CD8-positive, alpha-beta memory T cell (primary cell): ENCODE measurements at places on chromosomes 7 and 10. TPM values are rescaled to one million over a fixed set of nuclear protein-coding genes. Genes with fewer than 3 reads are reported as not detected.

Gene SGPL1
- total RNA-seq, result 64.3 TPM

DNA sequence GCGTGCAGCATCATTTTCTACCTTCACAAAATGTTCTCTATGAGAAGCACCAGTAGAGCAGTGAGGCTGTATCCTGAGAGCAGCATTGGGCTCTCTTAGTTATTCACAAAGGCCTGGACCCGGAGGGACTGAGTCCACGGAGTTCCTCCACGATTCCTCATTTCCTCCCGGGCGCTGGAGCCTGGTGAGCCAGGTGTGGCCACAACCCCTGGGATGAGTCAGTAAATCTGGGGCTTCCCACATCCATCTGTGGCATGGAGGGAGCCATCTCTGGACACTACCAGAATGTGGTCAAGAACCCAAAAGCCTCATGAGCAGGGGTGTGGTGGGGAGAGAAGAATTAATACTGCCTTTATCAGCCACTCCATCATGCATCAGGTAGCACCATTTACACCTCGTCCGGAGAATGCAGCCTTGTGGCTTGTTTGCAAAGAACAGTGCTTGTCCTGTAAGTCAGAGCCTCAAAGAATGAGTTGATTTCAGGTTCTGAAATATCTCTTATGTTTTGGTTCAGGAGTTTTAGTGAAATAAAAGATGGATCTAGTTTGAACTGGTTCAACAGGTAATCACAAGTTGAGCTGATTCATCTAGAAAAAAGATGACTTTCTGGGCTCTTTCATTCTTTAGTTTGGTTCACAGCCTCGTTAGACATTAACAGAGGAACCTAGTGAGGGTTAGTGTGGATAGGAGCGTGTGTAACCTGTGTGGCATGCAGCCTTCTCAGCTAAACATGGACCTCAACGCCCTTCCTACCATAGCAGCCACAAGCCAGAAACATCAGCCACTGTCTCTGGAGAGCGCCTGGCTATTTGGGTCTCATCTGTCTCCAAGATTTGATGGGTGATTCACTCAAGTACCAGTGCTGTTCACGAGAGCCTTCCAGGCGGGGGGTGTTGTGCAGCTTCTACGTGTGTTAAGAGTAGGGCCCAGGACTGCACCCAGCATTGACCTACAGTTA is 95.2 kb downstream of the WDR37 start:
- no peak overlapping the region for H3K4me3 ChIP-seq
- H3K27ac ChIP-seq, result no peak overlapping the region
- no peaks in the 10 kb centered on the region for H3K4me1 ChIP-seq
- H3K27me3 ChIP-seq, result no peaks in the 10 kb centered on the region

DNA sequence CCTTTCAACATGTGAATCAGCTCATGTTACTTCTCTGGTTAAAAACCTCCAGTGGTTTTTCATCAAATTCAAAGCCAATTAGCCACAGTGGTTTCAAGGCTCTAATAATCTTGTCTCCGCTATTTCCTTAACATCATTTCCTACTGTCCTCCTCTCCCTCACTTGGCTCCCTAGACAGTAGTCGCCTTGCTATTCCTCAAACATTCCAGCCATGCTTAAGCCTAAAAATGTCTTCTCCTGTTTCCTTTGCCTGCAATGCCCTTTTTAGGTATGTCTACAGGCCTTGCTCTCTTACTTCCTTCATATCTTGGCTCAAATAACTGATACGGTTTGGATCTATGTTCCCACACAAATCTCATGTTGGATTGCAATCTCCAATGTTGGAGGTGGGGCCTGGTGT is 779.4 kb upstream of the LRRN3 start:
- no peaks in the 10 kb centered on the region for H3K27me3 ChIP-seq
- DNase-seq, result no peak
- H3K36me3 ChIP-seq, result no peaks in the 10 kb centered on the region
- no peak overlapping the region for H3K27ac ChIP-seq
- H3K4me1 ChIP-seq, result no peaks in the 10 kb centered on the region

Gene TSPAN12
- not detected for total RNA-seq

Gene MYO1G
- 363 TPM for total RNA-seq

- H3K27ac ChIP-seq, result no peak overlapping the region
- no peak overlapping the region for H3K4me3 ChIP-seq
- H3K36me3 ChIP-seq, result no peaks in the 10 kb centered on the region
- H3K4me1 ChIP-seq, result peaks cover 14% of the 10 kb centered on the region
- no peak for DNase-seq
Measured at GRCh38 chr7:22730066-22730710, 3.2 kb downstream of the IL6 start.

DNA sequence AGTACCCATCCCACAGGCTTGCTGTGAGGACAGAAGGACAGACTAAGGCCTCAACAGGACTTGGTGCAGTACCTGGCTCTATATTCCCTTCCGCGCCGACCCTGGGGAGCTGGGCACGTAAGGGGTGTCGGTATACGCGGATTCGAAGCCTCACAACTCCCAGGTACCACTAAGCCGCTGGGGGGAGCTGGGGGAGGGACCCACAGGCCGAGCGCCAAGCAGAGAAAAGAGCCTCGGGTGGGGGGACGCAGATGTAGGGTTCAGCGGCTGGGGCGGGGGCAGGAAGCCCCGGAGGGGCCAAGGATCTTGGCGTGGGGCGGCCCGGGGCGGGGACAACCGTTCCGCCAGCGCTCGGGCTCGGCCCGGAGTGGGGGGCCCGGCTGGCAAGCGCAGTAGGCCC is 126.4 kb upstream of the ZNF746 start:
- H3K4me1 ChIP-seq, result peaks cover 32% of the 10 kb centered on the region
- peaks cover 23% of the 10 kb centered on the region for H3K36me3 ChIP-seq
- DNase-seq, result peak; percentile 20
- no peaks in the 10 kb centered on the region for H3K27me3 ChIP-seq
- peak overlapping the region; percentile 83 for H3K4me3 ChIP-seq

Gene LLCFC1
- total RNA-seq, result not detected

- H3K36me3 ChIP-seq, result no peaks in the 10 kb centered on the region
- no peak overlapping the region for H3K4me3 ChIP-seq
- peaks cover 8% of the 10 kb centered on the region for H3K27me3 ChIP-seq
- no peak overlapping the region for H3K27ac ChIP-seq
- no peaks in the 10 kb centered on the region for H3K4me1 ChIP-seq
Measured at GRCh38 chr10:75276069-75276872, 40.5 kb upstream of the COMTD1 start.

GRCh38 chr10:7484456-7485243 is 73.8 kb upstream of the SFMBT2 start:
- H3K4me3 ChIP-seq, result peak overlapping the region; percentile 57
- peak overlapping the region; percentile 52 for H3K27ac ChIP-seq
- peaks cover 83% of the 10 kb centered on the region for H3K4me1 ChIP-seq
- H3K36me3 ChIP-seq, result no peaks in the 10 kb centered on the region
- H3K27me3 ChIP-seq, result no peaks in the 10 kb centered on the region
- DNase-seq, result peak; percentile 77

DNA sequence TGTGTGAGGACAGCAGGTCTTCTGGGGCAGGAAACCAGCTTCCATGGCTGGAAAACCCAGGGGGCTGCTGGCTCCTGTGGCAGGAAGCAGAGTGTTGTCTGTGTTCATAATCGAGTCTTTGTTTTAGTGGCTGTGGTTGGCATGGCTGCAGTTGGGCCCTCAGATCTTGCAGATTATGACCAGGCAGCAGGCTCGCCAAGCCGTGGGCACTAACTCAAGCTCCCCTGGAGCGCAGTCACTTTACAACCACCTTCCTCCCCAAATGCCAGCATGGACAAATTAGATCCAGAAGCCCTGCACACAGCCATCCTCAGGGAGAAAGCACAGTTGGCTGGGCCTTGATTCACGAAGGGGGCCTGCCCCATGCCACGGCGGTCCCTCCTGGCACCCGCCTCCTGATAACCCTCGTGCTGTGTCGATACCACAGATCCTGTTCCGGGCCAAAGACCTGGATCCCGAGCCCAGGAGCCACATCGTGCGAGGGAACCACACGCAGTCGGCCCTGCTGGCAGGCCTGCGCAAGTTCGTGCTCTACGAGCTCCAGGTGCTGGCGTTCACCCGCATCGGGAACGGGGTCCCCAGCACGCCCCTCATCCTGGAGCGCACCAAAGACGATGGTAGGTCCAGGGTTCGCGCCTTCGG is 552.5 kb upstream of the FOXK1 start:
- H3K4me1 ChIP-seq, result no peaks in the 10 kb centered on the region
- H3K27ac ChIP-seq, result no peak overlapping the region
- H3K4me3 ChIP-seq, result no peak overlapping the region
- no peaks in the 10 kb centered on the region for H3K36me3 ChIP-seq

Gene GAD2
- total RNA-seq, result not detected

GRCh38 chr7:150356265-150356897 is 12.2 kb upstream of the REPIN1 start:
- no peaks in the 10 kb centered on the region for H3K36me3 ChIP-seq
- H3K27me3 ChIP-seq, result no peaks in the 10 kb centered on the region
- peaks cover 27% of the 10 kb centered on the region for H3K4me1 ChIP-seq
- peak; percentile 45 for DNase-seq

- H3K27ac ChIP-seq, result peak overlapping the region; percentile 79
- peak overlapping the region; percentile 77 for H3K4me3 ChIP-seq
- H3K27me3 ChIP-seq, result no peaks in the 10 kb centered on the region
- DNase-seq, result no peak
- peaks cover 56% of the 10 kb centered on the region for H3K4me1 ChIP-seq
- peaks cover 13% of the 10 kb centered on the region for H3K36me3 ChIP-seq
Measured at GRCh38 chr7:150716939-150717338, 526 bp downstream of the GIMAP1 start.

GRCh38 chr10:5390607-5391205 is 13.9 kb downstream of the TUBAL3 start:
- H3K4me3 ChIP-seq, result no peak overlapping the region
- no peaks in the 10 kb centered on the region for H3K4me1 ChIP-seq
- H3K36me3 ChIP-seq, result no peaks in the 10 kb centered on the region
- H3K27ac ChIP-seq, result no peak overlapping the region
- DNase-seq, result no peak

- H3K27me3 ChIP-seq, result no peaks in the 10 kb centered on the region
- H3K36me3 ChIP-seq, result no peaks in the 10 kb centered on the region
- no peak overlapping the region for H3K27ac ChIP-seq
- no peaks in the 10 kb centered on the region for H3K4me1 ChIP-seq
Measured at GRCh38 chr7:3162289-3162688, 118.6 kb upstream of the CARD11 start.

DNA sequence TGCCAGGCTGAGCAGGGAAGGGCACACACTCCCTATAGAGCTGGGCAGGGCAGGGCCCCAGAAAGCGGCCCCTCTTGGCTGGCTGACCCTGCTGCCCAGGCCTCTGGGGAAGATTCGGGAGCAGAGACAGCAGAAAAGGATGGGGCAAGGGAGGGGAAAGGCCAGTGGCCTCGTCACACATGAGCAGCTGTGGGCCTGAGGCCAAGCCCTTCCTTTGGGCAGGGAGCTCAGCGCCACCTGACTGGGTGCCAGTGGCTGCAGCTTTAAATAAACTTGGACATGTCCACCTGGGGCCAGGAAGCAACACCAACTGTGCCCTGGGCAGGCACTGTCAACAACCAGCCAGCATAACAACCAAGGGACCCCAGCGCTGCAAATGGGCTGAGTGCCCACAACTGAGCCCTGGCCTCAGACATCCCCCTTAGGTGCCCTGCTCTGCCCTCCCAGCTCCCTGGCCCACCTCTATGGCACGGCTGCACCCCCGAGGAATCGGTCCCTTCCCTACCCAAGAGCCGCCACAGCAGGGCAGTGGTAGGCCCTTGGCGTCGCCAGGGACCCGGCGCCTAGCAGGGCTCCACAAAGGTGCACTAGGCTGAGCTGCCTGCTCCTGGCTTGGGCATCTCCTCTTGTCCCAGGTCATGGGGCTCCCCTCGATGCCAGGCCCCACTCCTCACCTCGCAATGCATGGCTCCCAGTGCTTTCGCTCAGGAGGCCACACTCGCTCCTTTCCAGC is 2.6 kb downstream of the CAMK2B start:
- H3K27ac ChIP-seq, result no peak overlapping the region
- H3K4me3 ChIP-seq, result no peak overlapping the region
- no peak for DNase-seq
- no peaks in the 10 kb centered on the region for H3K36me3 ChIP-seq

DNA sequence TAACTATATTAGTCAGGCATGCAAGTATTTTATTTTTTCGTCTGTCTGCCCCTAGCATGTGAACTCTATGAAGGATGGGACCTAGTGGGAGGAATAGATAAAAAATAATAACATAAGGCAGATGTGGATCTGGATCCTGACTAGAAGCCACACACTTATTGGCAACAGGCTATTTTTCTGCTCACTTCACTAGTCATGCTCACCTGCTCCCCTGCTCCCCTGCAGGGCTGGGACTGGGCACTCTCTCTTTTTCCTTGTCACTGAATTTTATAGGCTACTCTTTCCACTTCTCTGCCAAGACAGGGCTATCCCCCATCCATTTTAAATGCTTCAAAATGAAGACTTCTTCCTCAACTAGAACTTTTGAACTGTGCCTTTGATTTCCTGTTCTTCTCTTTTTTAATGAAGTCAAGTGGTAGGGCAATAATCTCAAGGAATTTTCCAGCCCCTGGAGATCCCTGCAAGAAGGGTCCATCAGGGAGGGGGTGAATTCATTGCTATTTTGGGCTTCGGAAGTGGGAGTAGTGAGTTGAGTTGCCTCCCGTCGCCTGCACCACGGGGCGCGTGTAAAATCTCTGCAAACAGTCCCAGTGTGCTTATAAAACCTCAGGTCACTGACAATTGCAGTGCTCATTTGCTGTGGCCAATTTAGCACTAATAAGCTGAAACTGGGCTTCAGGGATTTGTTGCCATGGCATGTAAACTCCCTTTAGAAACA is 156.7 kb upstream of the NPVF start:
- no peaks in the 10 kb centered on the region for H3K4me1 ChIP-seq
- H3K27me3 ChIP-seq, result no peaks in the 10 kb centered on the region
- no peak overlapping the region for H3K27ac ChIP-seq
- no peak for DNase-seq
- H3K36me3 ChIP-seq, result no peaks in the 10 kb centered on the region

Gene MYL10
- not detected for total RNA-seq

DNA sequence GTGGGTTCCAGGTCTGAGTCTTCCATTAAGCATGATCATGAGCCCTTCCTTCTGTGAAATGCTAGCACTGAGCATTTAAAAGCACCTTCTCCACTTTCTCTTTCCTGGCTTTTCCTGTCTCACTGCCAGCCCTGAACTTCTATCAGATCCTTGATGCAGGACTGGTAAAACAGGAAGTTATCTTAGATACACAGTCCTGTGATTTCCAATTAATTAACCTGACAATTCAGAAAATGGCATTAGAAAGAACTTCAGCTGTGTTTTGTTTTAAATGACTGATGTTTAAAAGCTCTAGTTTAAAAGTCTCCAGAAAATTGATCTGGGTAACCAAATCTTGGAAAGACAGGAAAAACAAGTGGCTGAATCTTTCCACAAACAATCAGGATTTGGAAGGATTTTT is 79.0 kb upstream of the MACROH2A2 start:
- H3K27ac ChIP-seq, result no peak overlapping the region
- H3K4me1 ChIP-seq, result no peaks in the 10 kb centered on the region
- H3K27me3 ChIP-seq, result peaks cover 3% of the 10 kb centered on the region
